CD14-positive monocyte (primary cell): ENCODE measurements at places on chromosomes 1 and 21. TPM values are rescaled to one million over a fixed set of nuclear protein-coding genes. Genes with fewer than 3 reads are reported as not detected.

DNA sequence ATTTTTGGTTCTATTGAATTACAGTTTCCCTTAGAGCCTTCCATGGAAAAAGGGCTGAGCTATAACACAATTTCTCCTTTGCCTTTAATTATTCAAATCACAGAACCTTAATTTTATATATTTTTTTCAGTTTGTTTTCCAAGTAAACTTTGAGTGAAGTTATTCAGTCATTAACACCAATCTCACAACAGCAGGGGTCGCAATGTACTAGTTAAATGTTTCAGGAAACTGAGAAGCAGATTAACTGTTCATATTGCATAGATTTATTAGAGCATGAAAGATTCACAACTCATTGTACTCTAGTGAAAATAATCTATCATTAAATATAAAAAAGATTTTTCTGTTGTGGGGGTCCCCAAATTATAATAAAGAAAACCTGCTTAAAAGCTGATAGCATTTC lies 64.1 kb downstream of the KIFAP3 start:
- no peak overlapping the region for H3K27ac ChIP-seq
- DNase-seq: no peak

DNA sequence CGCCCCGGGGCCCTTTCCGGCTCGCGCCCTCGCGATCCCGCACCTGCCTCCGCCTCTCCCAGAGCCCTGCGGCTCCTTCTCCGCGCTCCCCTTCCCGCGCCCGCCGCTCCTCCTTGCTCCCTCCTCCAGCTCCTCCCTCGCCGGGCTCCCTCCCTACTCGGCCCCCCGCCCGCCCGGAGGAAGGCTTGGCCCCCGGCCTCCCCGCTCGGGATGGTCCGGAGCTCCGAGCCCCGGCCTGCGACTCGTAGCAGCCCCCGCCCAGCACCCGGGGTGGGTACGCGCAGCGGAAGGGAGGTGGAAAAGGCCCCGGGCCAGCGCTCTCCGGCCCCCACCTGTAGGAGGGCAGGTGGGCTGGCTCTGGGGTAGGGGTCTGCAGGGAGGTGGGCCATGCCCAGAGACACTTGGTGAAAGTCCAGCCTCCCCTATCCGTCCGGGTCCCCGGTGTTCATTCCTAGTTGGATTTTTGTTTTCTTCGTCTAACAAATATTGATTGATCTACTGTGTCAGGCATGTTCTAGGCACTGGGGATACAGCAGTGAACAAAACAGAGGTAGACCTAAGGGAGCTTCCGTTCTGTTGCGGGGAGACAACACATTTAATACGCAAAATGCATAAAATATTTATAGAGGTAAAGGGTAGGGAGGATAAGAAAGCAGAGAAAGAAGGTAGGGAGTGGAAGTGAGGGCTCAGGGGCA lies at the start of gene HTR1D:
Gene HTR1D, minus strand, starts transcription at position 82 of the 695 bp plus-strand sequence. CDS start 23,283 bp downstream, outside the sequence.
- no peak within 1 kb of the TSS for H3K4me3 ChIP-seq
- peaks cover 10% of the 10 kb centered on the region for H3K4me1 ChIP-seq
- peaks cover 27% of the 10 kb centered on the region for H3K27me3 ChIP-seq

- no peaks in the 10 kb centered on the region for H3K27me3 ChIP-seq
- peak overlapping the region; percentile 97 for H3K27ac ChIP-seq
- peaks cover 4% of the 10 kb centered on the region for H3K36me3 ChIP-seq
- DNase-seq: peak; percentile 25
Measured at GRCh38 chr1:173475564-173476196, 1.5 kb upstream of the PRDX6 start.

DNA sequence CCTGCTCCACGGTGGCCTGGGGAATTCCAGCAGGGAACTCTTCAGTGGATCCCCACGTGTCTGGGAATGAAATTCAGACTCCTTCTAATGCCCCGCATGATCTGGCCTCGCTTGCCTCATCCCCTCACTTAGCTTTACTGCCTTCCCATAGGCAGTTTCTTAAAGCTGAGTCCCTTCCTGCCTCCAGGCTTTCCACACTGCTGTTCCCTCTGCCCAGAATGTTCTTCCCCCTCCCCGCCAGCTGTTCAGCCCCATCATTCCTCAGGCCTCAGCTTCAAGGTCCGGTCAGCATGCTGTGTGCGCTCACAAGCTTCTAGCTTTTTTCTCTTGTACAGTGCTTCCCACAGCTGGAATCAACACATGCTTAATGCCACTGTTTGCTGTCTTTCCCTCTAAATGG lies 54.9 kb upstream of the WASF2 start:
- H3K27ac ChIP-seq: no peak overlapping the region
- no peak overlapping the region for H3K4me3 ChIP-seq
- no peaks in the 10 kb centered on the region for H3K4me1 ChIP-seq
- no peaks in the 10 kb centered on the region for H3K27me3 ChIP-seq
- H3K36me3 ChIP-seq: no peaks in the 10 kb centered on the region

- no peak overlapping the region for H3K4me3 ChIP-seq
- no peak for DNase-seq
- H3K27ac ChIP-seq: peak overlapping the region; percentile 95
Measured at GRCh38 chr1:36400514-36400824, 2.8 kb upstream of the LSM10 start.

The SLC22A15 gene
- 3.2 TPM for polyA plus RNA-seq

DNA sequence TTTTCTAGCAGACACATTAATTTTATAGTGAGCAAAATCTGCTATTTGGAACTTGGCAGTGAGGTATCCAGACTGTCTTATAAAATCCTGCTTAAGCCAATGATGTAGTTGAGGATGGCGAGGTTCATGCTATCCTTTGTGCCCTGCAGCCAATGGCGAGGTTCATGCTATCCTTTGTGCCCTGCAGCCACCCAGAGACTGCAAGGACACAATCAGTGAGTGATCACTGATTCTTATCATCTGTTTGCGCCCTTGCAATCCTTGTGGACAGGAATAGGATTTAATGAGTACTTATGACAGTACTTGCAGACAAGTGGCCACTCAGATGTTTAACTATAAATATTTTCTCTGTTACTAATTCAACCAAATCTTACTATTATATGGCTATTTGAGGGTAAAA lies 112.6 kb downstream of the EIF4G3 start:
- no peaks in the 10 kb centered on the region for H3K27me3 ChIP-seq
- no peak for DNase-seq
- H3K4me3 ChIP-seq: no peak overlapping the region

DNA sequence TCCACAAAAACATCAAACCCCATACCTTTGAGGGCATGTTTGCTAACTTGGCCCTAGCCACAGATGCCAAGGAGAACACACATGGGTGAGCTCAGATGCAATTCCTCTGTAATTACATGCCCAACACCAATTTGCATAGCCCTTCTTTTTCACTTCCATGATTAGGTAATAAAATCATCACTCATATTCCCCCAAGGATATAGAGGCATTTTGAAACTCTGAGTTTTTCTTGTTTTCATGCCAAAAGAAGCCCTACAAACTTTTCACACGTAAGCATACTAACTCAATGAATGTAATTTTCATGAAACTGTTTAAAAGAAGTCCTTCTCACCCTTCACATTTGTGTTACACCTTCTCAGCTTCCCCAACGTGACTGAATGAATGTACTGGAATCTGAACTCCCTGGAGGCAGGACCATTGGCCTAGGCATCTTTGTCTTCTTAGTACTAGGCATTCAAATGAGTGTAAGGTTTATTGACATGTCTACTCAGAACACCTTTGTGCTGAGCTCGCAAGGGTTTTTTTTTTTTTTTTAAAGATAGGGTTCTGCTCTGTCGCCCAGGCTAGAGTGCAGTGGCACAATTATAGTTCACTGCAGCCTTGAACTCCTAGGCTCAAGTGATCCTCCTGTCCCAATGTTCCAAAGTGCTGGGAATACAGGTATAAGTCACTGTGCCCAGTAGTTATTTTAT lies 31.0 kb downstream of the FBXO42 start:
- H3K36me3 ChIP-seq: peaks cover 22% of the 10 kb centered on the region
- no peak overlapping the region for H3K4me3 ChIP-seq
- no peaks in the 10 kb centered on the region for H3K27me3 ChIP-seq
- DNase-seq: no peak
- H3K27ac ChIP-seq: no peak overlapping the region

DNA sequence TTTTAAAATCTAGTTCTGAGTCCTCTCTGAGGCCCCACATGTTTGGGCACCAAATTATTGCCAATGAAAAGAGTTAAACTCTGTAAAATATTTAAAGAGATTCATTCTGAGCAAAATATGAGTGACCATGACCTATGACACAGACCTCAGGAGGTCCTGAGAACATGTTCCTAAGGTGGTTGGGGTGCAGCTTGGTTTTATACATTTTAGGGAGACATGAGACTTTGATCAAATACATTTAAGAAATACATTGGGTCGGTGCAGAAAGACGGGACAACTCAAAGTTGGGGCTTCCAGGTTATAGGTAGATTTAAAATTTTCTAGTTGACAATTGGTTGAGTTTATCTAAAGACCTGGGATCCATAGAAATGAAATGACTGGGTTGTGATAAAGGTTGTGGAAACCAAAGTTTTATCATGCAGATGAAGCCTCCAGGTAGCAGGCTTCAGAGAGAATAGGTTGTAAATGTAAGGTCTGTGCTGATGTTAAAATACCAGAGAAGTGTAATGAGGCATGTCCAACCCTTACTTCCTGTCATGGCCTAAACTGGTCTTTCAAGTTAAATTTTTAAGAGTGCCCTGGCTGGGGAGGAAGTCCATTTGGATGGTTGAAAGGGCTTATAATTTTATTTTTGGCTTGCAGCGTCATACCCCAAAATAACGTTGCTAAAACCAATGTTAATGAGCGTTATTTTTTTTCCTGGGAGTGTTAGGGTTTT lies 274.9 kb downstream of the NUF2 start:
- no peak overlapping the region for H3K27ac ChIP-seq
- H3K4me1 ChIP-seq: no peaks in the 10 kb centered on the region
- H3K4me3 ChIP-seq: no peak overlapping the region
- no peaks in the 10 kb centered on the region for H3K27me3 ChIP-seq
- H3K36me3 ChIP-seq: no peaks in the 10 kb centered on the region
- DNase-seq: no peak

DNA sequence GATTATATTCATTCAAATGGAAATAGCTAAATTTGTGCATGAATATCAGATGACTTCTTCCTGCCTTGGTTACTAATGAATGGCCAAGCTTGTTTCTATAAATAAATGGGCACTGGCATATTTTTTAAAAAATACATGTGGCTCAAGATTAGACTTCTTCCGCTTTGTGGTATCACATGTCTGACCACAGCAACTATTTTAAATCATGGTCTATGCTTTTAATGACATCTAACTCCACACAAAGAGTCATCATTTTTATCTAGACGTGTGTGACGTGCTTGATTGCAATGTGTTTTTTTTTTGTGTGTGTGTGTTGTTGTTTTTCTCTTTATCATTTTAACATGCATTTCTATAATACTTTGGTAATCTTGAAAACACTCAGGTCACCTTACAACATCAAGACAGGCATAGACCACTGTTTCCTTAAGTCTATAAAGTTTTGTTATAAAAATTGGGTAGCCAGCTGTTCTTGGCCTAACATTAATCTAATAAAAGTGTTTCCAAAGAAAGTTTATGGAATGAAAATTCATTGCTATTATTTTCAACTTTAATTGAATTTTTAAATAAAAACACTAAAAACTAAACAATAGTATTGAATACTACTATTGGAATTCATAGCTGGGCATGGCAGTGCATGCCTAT lies 29.5 kb downstream of the RGS1 start:
- no peak overlapping the region for H3K4me3 ChIP-seq
- H3K27ac ChIP-seq: no peak overlapping the region
- H3K36me3 ChIP-seq: no peaks in the 10 kb centered on the region
- peaks cover 18% of the 10 kb centered on the region for H3K4me1 ChIP-seq
- DNase-seq: peak; percentile 76

DNA sequence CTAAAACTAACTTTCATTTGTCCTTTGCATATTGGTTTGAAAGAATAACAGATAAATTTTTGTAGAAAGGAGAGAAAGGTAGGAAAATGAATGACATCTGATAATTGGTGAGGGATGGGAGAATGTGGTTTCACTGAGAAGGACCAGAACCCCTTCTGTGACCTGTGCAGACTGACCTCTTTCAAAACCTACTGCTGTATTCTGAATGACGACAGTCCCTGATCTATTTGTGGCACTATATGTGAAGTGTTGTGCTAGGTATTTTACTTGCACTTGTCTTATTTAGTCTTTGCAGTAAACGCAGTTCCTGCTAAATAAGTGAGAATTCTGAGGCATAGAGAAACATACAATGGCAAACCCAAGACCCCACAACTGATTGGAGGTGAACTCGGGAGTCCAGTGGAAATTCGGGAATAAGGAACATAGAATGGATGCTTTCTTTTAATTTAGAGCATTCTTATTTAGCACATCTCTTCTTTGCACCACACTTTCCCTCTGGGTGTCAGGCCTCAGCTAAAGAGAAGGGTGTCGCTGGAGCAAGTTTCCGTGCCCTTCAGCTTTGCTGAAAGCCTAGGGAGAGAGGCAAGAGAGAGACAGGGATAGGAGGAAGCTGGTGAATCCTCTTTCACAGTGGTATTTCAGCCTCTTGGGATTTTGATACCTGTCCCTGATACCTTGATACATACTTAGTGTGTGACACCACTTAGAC lies 230.2 kb downstream of the PAPPA2 start:
- DNase-seq: no peak
- H3K4me1 ChIP-seq: no peaks in the 10 kb centered on the region
- H3K36me3 ChIP-seq: no peaks in the 10 kb centered on the region
- no peak overlapping the region for H3K4me3 ChIP-seq
- H3K27ac ChIP-seq: no peak overlapping the region

GRCh38 chr1:53822931-53823330 lies 15.2 kb downstream of the NDC1 start:
- no peak overlapping the region for H3K27ac ChIP-seq
- no peak for DNase-seq
- H3K4me1 ChIP-seq: no peaks in the 10 kb centered on the region
- H3K36me3 ChIP-seq: peaks cover 85% of the 10 kb centered on the region

DNA sequence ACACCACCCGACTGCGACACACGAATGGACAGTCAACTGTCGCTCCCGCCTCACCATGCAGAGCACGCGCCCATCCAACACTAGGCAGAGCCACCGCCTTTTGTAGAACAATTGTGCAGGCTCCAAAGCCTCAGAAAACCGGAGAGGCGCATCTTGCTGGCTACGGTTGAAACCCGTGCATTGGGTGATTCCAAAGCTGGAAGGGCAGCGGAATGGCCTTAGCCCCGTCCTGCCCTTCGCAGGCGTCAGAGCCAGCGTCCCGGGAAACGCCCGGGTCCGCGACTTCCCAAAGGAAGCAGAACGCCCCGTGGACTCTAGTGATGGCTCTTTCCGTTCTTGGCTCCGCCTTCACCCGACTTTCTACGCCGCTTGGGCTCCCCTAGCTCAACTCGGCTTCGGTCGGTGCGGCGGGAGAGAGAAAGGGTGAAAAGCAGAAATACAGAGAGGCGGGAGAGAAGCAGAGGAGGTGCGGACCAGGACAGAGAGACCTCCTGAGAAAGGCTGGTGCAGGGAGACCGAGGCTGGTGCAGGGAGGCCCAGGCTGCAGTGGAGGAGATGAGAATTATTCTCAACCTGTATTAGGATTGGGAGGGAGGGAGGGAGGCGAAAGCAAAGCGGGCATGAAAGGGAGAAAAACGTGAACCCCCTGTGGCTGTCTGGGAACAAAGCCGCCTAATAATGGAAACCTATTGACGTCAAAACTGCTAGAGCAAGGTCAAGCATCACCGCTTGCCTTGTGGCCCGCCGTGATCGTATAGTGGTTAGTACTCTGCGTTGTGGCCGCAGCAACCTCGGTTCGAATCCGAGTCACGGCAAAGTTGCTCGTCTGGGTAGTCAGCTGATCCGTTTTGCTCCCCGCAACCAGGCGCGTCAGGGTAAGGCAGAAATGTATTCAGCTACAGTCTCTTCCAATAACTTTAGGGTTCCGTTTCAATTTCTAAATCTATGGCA lies 99.5 kb downstream of the PRKAB2 start:
- peaks cover 75% of the 10 kb centered on the region for H3K27me3 ChIP-seq
- no peak for DNase-seq
- H3K4me3 ChIP-seq: no peak overlapping the region
- no peaks in the 10 kb centered on the region for H3K36me3 ChIP-seq
- H3K27ac ChIP-seq: no peak overlapping the region
